SJSA1 (cell line): ENCODE measurements at places on chromosomes 13 and 19. TPM values are rescaled to one million over a fixed set of nuclear protein-coding genes. Genes with fewer than 3 reads are reported as not detected.

Gene TPP2
- total RNA-seq = 52.9 and 84.5 TPM in 2 replicates

Gene CD33
- total RNA-seq = not detected in 2 replicates

- peaks cover 4% of the 10 kb centered on the region for H3K4me1 ChIP-seq
- no peak overlapping the region for H3K4me3 ChIP-seq
- no peaks in the 10 kb centered on the region for H3K36me3 ChIP-seq
- H3K27me3 ChIP-seq = no peaks in the 10 kb centered on the region
- H3K27ac ChIP-seq = no peak overlapping the region
These were observed 41.7 kb downstream of the MIPEP start for GRCh38 chr13:23847497-23847896.

- peaks cover 10% of the 10 kb centered on the region; the same call in 1 of the 2 replicates for H3K27me3 ChIP-seq
- no peak overlapping the region for H3K4me3 ChIP-seq
- H3K36me3 ChIP-seq = no peaks in the 10 kb centered on the region
- H3K27ac ChIP-seq = no peak overlapping the region
- H3K4me1 ChIP-seq = no peaks in the 10 kb centered on the region
These were observed 12.0 kb upstream of the SHFL start for GRCh38 chr19:10074153-10074552.

DNA sequence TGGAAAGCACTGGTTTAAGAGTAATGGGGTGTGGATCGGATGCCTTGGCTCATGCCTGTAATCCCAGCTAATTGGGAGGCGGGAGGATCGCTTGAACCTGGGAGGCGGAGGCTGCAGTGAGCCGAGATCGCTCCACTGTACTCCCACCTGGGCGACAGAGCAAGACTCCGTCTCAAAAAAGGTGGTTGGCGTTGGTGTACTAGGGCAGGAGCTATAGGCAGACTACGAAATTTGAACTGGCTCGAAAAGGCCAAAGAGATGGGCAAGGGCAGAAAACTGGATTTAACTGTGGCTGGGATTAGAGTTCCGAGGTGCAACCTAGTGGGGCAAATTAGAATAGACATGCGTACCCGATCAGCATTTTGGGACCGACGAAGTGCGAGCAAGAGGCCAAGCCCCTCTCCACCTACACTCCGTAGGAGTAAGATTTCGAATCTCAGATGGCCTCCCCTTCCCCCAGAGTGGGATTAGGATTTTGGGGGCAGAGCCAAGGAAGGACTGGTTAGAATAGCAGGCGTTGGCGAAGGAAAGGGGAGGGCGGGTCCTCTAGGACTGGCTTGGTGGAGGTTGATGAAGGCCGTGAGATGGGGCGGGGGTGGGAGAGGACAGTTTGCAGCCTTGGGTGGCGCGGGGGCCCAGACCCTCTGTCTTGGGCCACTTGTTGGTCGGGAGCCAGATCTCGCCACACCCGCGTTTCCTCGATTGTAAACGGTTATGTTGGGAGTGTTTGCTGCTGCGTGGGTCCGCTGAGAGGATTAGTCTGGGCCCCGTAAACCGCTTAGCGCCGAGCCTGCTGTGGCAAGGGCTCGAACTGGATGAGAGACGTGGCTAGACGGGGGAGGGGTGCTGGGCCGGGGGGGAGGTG is 2.0 kb upstream of the INAFM1 start:
- H3K4me1 ChIP-seq = peaks cover 37% of the 10 kb centered on the region
- peak overlapping the region; percentile 96 for H3K27ac ChIP-seq
- H3K36me3 ChIP-seq = peaks cover 41% of the 10 kb centered on the region
- DNase-seq = no peak

DNA sequence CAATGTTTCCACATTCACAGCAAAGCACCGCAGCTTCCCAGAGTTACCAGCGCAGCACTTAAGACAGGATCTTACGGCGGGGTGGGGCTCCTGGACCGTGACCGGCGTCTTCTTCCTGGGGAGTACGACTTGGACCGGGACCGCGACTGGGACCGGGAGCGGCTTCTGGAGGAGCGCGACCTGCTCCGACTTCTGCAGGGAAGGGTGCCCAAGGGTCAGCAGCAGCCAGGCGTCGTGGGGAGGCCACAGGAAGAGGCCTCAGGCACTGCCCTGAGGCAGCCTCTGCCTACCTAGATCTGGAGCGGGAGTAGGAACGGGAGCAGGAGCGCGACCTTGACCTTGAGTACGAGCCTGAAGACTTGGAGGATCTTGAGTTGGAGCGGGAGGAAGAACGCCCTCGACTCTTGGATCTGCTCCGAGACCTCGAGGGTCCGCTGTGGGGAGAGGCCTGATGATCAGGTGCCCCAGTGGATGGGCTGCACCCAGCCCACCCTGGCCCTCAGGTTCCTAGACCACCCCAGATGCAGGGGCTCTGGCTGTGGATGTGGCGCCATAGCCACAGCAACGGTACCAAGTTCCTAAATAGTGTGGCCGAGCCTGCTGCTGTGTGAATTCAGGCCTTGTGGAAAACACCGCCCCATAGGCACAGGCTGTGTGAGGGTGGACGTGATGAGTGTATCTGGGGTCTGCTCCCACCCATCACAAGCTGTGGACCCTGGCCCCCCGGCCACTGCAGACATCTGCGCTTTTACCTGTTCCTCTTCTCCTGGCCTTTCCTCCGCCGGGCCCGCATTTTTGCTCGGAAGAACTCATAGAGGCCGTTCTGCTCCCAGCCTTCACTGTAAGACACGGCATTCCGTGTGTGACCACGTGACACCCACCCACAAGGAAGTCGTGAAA is 21.9 kb downstream of the CHERP start:
- no peak overlapping the region for H3K27ac ChIP-seq
- H3K4me1 ChIP-seq = no peaks in the 10 kb centered on the region
- DNase-seq = no peak
- peaks cover 84% of the 10 kb centered on the region for H3K36me3 ChIP-seq

- H3K36me3 ChIP-seq = peaks cover 53% of the 10 kb centered on the region
- peak overlapping the region; percentile 51 for H3K4me3 ChIP-seq
- H3K27me3 ChIP-seq = no peaks in the 10 kb centered on the region
- peaks cover 16% of the 10 kb centered on the region for H3K4me1 ChIP-seq
These were observed 774 bp downstream of the GGN start for GRCh38 chr19:38386971-38387549.
